Stomach (tissue), 19 donors: ENCODE measurements at places on chromosomes 4 and X. TPM values are rescaled to one million over a fixed set of nuclear protein-coding genes. Genes with fewer than 3 reads are reported as not detected.

The ADH1B gene
- total RNA-seq = 52.0 TPM

The ABLIM2 gene
- total RNA-seq = 9.4 TPM

The CTAG1A gene
- not detected for total RNA-seq

The GUCY1A1 gene
- total RNA-seq = 48.7 TPM

The UTP14A gene
- total RNA-seq = 14.0 TPM

The NOX1 gene
- total RNA-seq = not detected

The EGFL6 gene
- total RNA-seq = not detected

The TBC1D19 gene
- total RNA-seq = 52.0 TPM

The COMMD8 gene
- total RNA-seq = 2.6 TPM

DNA sequence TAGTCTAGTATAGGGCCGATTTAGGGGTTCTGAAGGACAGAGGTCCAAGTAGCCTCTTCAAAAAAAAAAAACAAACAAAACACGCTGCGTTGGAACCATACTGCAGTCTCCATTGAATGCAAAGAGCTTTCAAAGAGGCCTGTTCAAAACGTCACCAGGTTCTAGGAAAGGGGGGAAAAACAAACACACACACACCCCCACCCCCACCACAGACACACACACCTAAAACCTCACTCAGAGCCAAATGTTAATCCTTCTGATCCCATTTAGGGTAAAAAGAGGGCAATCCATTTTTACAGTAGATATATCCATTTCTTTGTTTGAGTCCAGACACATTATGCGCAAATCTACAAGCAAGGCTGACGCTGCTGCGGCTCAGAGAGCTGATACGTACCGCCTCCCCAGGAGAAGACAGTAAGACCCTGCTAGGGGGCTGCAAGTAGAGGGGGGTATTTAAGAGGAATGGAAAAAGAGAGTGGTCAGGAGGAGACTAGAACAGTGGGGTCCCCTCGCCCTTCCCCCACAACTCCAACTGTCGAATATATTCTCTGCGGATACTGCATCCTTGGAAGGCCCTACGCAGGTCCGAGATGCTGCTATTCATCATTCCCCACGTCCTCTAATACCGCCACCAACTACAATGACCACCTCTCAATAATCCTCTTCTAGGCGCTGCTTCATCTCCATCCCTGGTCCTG is 1.3 kb downstream of the NKRF start:
- peak; percentile 19 for DNase-seq
- peaks cover 7% of the 10 kb centered on the region for H3K4me1 ChIP-seq
- no peaks in the 10 kb centered on the region for H3K27me3 ChIP-seq
- H3K27ac ChIP-seq = peak overlapping the region; percentile 92
- peak overlapping the region; percentile 65 for H3K4me3 ChIP-seq
- no peaks in the 10 kb centered on the region for H3K36me3 ChIP-seq

DNA sequence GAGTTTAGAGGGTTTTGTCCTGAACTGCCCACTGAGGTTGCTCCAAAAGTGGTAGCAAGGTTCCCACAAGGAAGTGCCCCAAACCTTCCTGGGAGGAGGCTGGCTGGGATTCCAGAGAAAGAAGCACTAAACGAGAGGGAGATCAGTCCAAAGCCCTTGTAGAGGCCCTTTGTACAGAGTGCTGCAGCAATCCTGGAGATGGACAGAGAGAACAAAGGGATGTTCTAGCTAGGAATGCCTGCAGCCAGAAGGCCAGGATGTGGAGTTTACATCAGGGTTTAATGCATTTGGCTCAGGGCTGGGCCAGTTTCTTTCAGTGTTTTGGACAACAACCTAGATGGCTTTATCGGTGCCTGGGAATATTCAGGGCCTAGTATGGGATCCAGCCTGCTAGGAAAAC is 2155.1 kb upstream of the AGA start:
- H3K36me3 ChIP-seq = no peaks in the 10 kb centered on the region
- no peaks in the 10 kb centered on the region for H3K4me1 ChIP-seq
- H3K27ac ChIP-seq = no peak overlapping the region
- no peaks in the 10 kb centered on the region for H3K27me3 ChIP-seq
- H3K4me3 ChIP-seq = no peak overlapping the region

- H3K36me3 ChIP-seq = no peaks in the 10 kb centered on the region
- DNase-seq = no peak
- H3K27ac ChIP-seq = no peak overlapping the region
- no peak overlapping the region for H3K4me3 ChIP-seq
Measured at GRCh38 chrX:102491766-102492165, 20.2 kb upstream of the TCP11X2 start.

DNA sequence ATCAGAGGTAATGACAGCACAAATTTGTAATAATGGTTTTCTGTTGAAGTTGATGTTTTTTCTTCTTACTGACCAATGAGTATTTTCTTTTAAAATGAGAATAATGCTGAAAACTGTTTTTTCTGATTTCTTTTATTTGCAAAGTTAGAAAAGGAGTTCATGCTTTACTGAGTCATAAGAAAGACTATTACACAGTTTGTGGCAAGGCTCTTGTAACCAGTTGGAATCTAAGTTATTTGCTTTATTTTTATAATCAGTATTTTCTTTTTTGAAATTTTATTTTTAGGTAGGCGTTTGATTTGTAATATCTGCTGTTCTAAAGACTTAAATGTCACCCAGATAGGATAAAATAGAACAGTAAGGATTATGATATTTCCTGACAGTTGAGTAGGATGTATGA is 25.5 kb downstream of the ANAPC4 start:
- DNase-seq = no peak
- no peaks in the 10 kb centered on the region for H3K4me1 ChIP-seq

- no peak overlapping the region for H3K4me3 ChIP-seq
- DNase-seq = no peak
- no peak overlapping the region for H3K27ac ChIP-seq
Measured at GRCh38 chr4:168751263-168752225, 254.7 kb downstream of the PALLD start.

- no peak overlapping the region for H3K27ac ChIP-seq
- H3K27me3 ChIP-seq = no peaks in the 10 kb centered on the region
- no peak for DNase-seq
- no peak overlapping the region for H3K4me3 ChIP-seq
- no peaks in the 10 kb centered on the region for H3K36me3 ChIP-seq
Measured at GRCh38 chrX:78619834-78620233, 39.3 kb downstream of the RTL3 start.

GRCh38 chr4:142420311-142421095 is 425.6 kb downstream of the INPP4B start:
- H3K4me1 ChIP-seq = no peaks in the 10 kb centered on the region
- H3K27ac ChIP-seq = no peak overlapping the region
- H3K36me3 ChIP-seq = no peaks in the 10 kb centered on the region
- DNase-seq = no peak
- no peak overlapping the region for H3K4me3 ChIP-seq

- no peak overlapping the region for H3K4me3 ChIP-seq
- H3K4me1 ChIP-seq = no peaks in the 10 kb centered on the region
- H3K36me3 ChIP-seq = no peaks in the 10 kb centered on the region
- DNase-seq = no peak
Measured at GRCh38 chr4:111228874-111229273, 606.0 kb upstream of the PITX2 start.

- H3K27me3 ChIP-seq = no peaks in the 10 kb centered on the region
- no peak overlapping the region for H3K4me3 ChIP-seq
- no peak for DNase-seq
- H3K4me1 ChIP-seq = no peaks in the 10 kb centered on the region
- no peak overlapping the region for H3K27ac ChIP-seq
- no peaks in the 10 kb centered on the region for H3K36me3 ChIP-seq
Measured at GRCh38 chr4:160563552-160564282, 1460.8 kb downstream of the RAPGEF2 start.

- no peaks in the 10 kb centered on the region for H3K27me3 ChIP-seq
- no peak overlapping the region for H3K4me3 ChIP-seq
- no peak overlapping the region for H3K27ac ChIP-seq
- DNase-seq = no peak
Measured at GRCh38 chrX:10773318-10773717, 152.9 kb upstream of the MID1 start.

DNA sequence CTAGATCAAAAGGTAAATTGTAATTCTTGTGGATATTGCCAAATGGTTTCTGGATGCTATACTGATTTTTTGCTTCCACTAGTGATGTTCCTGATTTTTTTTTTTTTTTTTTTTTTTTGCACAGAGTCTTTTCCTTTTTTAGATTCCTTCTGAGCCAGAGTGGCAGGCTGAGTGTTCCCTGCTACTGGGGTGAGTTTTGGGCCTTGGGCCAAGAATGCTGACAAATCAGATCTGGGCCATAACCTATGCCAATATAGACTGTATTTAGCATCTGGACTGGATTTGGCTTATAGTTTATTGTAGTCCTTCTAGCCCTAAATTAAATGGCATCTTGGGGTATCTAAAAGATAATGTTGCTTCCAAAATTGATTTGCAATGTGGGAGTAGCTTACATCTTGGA is 52.8 kb downstream of the REPS2 start:
- no peaks in the 10 kb centered on the region for H3K36me3 ChIP-seq
- no peaks in the 10 kb centered on the region for H3K27me3 ChIP-seq
- no peak for DNase-seq
- H3K4me1 ChIP-seq = peaks cover 10% of the 10 kb centered on the region

DNA sequence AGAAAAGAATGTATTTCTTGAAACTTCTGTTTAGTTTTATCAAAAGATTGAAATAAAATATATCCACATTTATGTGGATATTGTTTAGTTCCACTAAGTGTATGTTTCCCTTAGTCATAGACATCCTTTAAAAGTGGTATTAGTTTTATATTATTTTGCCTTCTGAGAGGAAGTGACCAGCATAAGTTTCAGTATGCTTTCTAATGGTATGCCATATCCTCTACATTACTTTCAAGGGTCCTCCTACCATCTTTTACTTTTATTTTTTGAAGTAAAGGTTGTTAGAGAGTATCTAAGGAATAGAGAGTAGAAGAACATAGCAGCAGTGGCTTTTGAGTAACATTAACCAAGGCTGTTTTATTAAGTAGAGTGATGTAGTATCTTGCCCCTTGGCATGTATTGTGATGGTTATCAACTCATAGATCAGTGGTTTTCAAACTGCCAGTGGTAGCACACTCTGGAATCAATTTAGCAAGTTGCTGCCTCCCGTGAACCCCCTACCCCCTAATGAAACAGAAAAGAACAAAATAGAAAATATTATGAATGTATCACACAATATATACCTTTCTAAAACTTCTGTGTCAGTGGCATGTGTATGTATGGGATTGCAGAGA is 44.8 kb downstream of the RBPJ start:
- H3K27ac ChIP-seq = no peak overlapping the region
- peaks cover 5% of the 10 kb centered on the region for H3K36me3 ChIP-seq
- H3K4me3 ChIP-seq = no peak overlapping the region
- H3K4me1 ChIP-seq = peaks cover 37% of the 10 kb centered on the region

DNA sequence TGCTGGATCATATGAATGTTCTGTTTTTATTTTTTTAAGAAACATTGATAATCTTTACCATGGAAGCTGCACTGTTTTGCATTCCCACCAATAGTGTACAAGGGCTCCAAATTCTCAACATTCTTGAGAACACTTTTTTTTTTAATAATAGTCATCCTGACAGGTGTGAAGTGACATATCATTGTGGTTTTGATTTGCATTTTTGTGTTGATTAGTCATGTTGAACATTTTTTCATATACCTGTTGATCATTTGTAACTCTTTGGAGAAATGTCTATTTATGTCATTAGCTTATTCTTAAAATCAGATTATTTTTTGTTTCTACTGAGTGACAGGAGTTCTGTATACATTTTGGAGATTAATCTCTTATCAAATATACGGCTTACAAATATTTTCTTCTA is 408.5 kb downstream of the GLUD2 start:
- no peak overlapping the region for H3K4me3 ChIP-seq
- no peak for DNase-seq
- no peaks in the 10 kb centered on the region for H3K4me1 ChIP-seq

GRCh38 chrX:13081395-13082205 is 37.2 kb upstream of the FAM9C start:
- no peaks in the 10 kb centered on the region for H3K36me3 ChIP-seq
- no peak overlapping the region for H3K4me3 ChIP-seq
- H3K4me1 ChIP-seq = peaks cover 53% of the 10 kb centered on the region
- H3K27ac ChIP-seq = peak overlapping the region; percentile 52

DNA sequence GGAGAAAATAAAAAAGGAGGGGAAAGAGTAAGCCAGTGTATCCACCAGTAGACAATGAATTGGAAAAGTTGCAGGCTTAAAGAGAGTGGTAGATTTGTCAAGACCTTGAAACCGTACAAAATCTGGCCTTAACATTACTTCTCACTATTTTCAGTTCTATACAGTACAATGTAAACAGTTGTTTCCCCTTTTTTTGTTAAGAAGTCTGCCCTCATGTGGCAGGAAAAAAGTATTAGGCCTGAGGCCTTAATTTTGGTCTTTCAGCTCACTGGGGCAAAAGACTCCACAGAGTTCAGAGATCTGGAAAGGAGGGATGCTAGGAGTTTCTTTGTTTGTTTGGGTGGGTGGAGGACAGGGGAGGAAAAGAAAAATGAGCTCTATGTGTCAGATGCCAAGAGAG is 92.8 kb upstream of the CCDC160 start:
- H3K27me3 ChIP-seq = no peaks in the 10 kb centered on the region
- no peak overlapping the region for H3K4me3 ChIP-seq
- DNase-seq = no peak
- H3K36me3 ChIP-seq = no peaks in the 10 kb centered on the region
- H3K4me1 ChIP-seq = peaks cover 6% of the 10 kb centered on the region

DNA sequence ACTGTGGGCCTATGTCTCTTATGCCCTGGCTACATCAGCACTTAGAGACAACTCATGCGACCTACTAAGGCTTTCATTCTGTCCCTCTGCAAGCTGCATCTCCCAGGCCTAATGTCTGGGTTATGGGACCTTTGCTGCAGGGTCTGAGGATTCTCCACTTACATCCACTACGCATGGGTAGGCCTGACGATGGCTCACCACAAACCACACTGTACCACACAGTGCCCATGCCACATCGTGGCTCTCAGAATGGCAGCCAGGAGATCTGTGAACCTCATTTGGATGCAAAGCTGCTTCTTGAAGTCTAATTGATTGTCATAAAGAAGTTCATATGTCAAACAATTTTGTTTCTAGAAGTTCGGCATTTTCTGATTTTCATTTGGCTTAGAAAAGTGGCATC is 84.6 kb upstream of the BEND4 start:
- H3K36me3 ChIP-seq = no peaks in the 10 kb centered on the region
- no peaks in the 10 kb centered on the region for H3K4me1 ChIP-seq
- H3K27ac ChIP-seq = no peak overlapping the region
- no peak for DNase-seq
